ENCODE measurements at places on chromosomes 5 and 9. TPM values are rescaled to one million over a fixed set of nuclear protein-coding genes. Genes with fewer than 3 reads are reported as not detected.

Gene PCDHGB4
- total RNA-seq, result 1.9 TPM

Gene C5orf52
- total RNA-seq, result not detected

Gene TMC1
- total RNA-seq, result not detected

Gene SNX30
- 6.2 TPM for total RNA-seq

Gene BAAT
- total RNA-seq, result 1.7 TPM

Gene RAB3C
- total RNA-seq, result 4.2 TPM

Gene FOXI1
- not detected for total RNA-seq

Gene PTGS1
- total RNA-seq, result 2.3 TPM

Gene RHOBTB3
- total RNA-seq, result 73.4 TPM

Gene OR2V1
- not detected for total RNA-seq

Gene PPIC
- 13.6 TPM for total RNA-seq

Gene TLN1
- 88.0 TPM for total RNA-seq

Gene WNT8A
- not detected for total RNA-seq

Gene ANKRD18A
- 14.1 TPM for total RNA-seq

Gene ADAMTS12
- 4.2 TPM for total RNA-seq

DNA sequence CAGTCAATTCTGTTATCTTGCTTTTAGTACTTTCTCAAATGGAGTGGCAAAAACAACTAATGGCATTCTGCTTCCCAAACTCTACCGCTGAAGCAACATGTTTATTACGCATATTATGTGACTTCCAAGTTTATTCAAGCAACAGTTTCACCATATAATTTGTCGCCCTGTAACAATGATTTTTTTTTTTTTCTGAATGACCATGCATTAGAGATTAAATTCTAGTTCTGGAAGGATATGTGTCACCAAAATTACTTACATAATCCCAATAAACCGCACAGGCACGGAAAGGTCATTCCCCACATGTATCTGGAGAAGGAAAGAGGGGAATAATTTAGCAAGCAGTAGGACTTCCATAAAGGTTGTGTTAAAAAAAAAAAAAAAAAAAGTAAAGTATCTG lies 691.8 kb downstream of the DNAH5 start:
- H3K27ac ChIP-seq, result no peak overlapping the region
- H3K4me3 ChIP-seq, result no peak overlapping the region

GRCh38 chr9:35842020-35842745 lies 13.2 kb downstream of the TMEM8B start:
- H3K27me3 ChIP-seq, result no peaks in the 10 kb centered on the region
- no peak overlapping the region for H3K27ac ChIP-seq
- H3K4me3 ChIP-seq, result no peak overlapping the region
- no peaks in the 10 kb centered on the region for H3K36me3 ChIP-seq

- no peaks in the 10 kb centered on the region for H3K36me3 ChIP-seq
- H3K27ac ChIP-seq, result peak overlapping the region; percentile 62
- H3K27me3 ChIP-seq, result no peaks in the 10 kb centered on the region
- DNase-seq, result peak; percentile 73
- no peak overlapping the region for H3K4me3 ChIP-seq
Measured at GRCh38 chr9:137298401-137299202, 3.5 kb downstream of the NRARP start.

- H3K27ac ChIP-seq, result peak overlapping the region; percentile 22
- H3K27me3 ChIP-seq, result no peaks in the 10 kb centered on the region
- DNase-seq, result no peak
- H3K36me3 ChIP-seq, result no peaks in the 10 kb centered on the region
Measured at GRCh38 chr9:121636341-121636865, 15.0 kb upstream of the DAB2IP start.

DNA sequence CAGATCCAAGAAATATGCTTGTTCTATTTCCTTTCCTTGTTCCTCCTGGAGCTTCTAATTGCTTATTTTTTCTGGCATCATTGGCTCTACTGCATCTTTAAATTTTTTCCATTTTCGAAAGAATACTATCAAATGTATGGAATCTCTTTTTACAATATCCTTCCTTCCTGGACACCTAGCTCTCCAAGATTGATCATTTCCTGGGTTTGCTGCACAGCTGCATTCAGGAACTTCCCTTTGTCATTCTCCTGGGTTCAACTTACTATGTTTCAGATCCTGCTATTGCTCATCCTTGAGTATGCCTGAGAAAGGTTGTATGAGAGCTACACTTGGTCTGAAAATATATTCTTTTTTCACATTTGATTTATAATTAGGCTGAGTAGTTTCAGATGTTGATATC lies 73.7 kb upstream of the ERCC6L2 start:
- no peak overlapping the region for H3K27ac ChIP-seq
- H3K4me3 ChIP-seq, result no peak overlapping the region
- no peak for DNase-seq
- no peaks in the 10 kb centered on the region for H3K4me1 ChIP-seq
- H3K27me3 ChIP-seq, result no peaks in the 10 kb centered on the region

DNA sequence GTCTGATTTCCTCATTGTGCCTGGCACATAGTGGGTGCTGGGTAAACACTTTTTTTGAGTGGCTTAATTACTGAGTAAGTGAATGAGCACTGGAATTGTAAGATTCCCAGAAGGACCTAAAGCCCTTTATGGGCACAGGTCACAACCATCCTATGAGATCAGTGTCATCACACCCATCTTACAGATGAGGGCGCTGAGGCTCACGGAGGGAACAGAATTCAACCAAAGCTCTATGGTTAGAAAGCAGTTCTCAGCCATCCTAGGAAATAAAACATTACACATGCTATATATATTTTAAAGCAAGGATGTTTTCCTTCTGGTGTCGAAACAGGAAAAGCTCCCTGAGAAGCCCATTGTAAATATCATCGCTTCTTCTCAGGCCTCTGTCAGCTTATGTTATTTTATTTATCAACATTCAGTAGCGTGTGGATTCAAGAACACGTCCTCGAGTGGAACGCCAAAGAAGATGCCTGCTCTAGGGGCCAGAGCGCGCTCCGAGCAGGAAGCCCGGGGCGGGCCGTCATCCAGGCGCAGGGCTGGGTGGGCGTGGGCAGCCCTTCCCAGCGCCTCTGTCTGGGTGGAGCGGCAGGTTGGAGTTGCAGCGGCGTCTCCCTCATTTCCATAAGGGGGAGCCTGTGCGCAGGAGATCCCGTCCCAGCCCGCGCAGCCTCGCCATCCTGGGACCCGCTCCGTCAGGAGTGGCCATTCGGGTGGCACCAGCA lies 155.8 kb upstream of the SMIM23 start:
- no peak overlapping the region for H3K27ac ChIP-seq
- H3K4me1 ChIP-seq, result peaks cover 3% of the 10 kb centered on the region
- H3K27me3 ChIP-seq, result no peaks in the 10 kb centered on the region
- no peak for DNase-seq
- no peaks in the 10 kb centered on the region for H3K36me3 ChIP-seq
- no peak overlapping the region for H3K4me3 ChIP-seq

GRCh38 chr9:8332331-8332650 lies 532.7 kb upstream of the DMAC1 start:
- no peak overlapping the region for H3K27ac ChIP-seq
- no peaks in the 10 kb centered on the region for H3K36me3 ChIP-seq
- H3K4me1 ChIP-seq, result no peaks in the 10 kb centered on the region
- H3K27me3 ChIP-seq, result no peaks in the 10 kb centered on the region
- no peak for DNase-seq

DNA sequence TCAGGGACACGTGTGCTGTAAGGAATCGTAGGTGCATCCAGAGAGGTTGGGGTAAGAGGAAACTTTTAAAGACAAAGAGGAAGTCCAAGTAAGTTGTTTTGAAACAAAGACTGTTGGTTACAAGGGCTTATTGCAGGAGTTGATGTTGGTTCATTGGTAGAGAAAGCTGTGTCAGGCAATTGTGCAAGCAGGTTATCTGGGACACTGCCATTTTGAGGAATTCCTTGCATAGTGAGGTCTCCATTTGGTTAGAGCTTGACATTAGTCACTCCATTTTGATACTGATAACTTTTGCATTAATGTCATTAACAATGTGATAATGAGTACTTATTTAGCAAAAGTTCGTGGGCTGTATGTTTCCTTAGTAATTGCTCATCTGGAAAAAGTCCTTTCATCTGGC lies 24.9 kb downstream of the CNOT6 start:
- H3K27me3 ChIP-seq, result no peaks in the 10 kb centered on the region
- H3K4me1 ChIP-seq, result peaks cover 8% of the 10 kb centered on the region
- H3K4me3 ChIP-seq, result no peak overlapping the region
- no peaks in the 10 kb centered on the region for H3K36me3 ChIP-seq

- H3K27ac ChIP-seq, result no peak overlapping the region
- no peaks in the 10 kb centered on the region for H3K4me1 ChIP-seq
- no peaks in the 10 kb centered on the region for H3K36me3 ChIP-seq
- no peak overlapping the region for H3K4me3 ChIP-seq
Measured at GRCh38 chr5:52771343-52772039, 16.2 kb upstream of the ITGA1 start.

DNA sequence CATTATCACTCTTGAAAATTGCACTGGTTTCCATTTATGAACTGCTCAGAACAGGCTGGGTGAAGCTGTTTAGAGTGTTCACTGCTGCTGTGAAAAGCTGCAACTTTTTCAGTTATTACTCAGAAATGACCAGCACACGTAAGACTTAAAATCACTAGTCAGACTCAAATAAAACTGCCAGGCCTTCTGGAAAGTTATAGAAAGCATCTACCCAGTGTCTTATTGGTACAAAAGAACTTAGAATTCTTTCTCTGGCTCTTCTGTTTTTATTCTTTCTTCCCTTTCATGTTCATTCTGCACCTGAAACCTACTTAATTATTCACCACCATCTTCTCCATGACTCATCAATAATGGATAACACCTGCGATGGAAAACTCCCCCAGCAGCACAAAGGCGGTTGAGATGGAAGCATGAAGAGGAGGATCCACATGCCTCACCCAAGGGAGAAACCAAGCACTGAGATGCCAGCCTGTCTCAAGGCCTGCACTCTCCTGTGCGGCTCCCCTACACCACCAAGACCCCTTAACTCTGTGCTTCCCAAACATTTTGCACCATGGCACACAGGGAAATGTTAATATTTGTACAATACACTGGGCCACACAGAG lies 171.9 kb downstream of the ENTREP1 start:
- H3K4me1 ChIP-seq, result no peaks in the 10 kb centered on the region
- H3K4me3 ChIP-seq, result no peak overlapping the region
- H3K27me3 ChIP-seq, result no peaks in the 10 kb centered on the region
- no peaks in the 10 kb centered on the region for H3K36me3 ChIP-seq
- no peak for DNase-seq
- H3K27ac ChIP-seq, result no peak overlapping the region

DNA sequence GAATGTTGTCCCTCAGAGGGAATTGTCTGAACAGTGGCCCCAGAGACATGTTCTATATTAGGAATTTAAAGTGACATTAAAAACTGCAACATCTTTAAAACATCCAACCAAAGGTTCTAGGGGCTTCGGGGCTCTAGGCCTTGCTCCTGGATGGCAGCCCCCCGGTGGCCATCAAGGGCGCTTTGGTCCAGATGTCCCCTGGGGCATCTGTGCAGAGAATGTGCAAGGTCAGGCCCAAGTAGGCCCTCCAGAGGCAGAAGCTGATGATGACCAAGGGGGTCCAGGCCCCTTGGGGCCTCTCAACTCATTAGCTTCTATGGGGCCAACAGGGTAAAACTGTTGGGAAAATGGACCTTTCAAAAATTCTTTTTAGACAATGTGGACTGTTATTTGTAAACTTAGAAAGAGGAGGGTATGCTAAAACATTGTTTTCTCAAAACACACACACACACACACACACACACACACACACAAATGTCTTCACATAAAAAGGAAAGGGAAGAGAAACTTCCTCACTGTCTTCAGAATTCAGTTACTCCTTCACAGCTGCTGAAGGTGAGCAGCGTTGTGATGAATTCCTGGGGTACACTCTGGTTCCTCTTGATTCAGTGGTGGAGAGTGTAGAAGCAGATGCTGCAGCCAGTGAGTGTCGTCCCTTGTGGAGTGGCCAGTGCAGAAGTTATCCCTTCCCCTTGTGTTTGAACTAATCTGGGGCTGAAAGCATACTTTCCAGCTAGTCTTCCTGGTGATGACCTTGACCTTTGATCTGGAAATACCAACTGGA lies 125.2 kb downstream of the WDR41 start:
- no peak overlapping the region for H3K4me3 ChIP-seq
- no peaks in the 10 kb centered on the region for H3K27me3 ChIP-seq
- H3K36me3 ChIP-seq, result no peaks in the 10 kb centered on the region
- H3K27ac ChIP-seq, result no peak overlapping the region

DNA sequence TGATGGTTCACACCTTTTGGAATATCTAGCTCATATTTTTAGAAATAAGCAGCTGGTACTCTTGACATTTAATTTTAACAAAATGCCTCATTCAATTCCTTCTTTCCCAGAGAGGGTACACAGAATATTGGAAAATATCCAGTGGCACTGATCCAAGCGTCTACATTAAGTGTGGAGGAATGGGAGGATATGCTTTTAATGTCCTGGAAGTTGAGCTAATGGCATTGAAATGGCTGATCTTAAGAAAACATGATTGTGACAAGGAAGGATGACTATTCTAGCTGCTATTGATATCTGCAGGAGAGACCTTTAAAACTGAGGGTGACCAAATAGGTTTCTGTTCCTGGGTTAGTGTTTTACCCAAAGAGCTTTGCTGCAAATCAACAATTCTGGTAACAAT lies 30.0 kb downstream of the ZNF366 start:
- H3K4me3 ChIP-seq, result no peak overlapping the region
- H3K36me3 ChIP-seq, result no peaks in the 10 kb centered on the region
- H3K27ac ChIP-seq, result no peak overlapping the region

- no peaks in the 10 kb centered on the region for H3K27me3 ChIP-seq
- H3K36me3 ChIP-seq, result no peaks in the 10 kb centered on the region
- H3K27ac ChIP-seq, result no peak overlapping the region
- H3K4me1 ChIP-seq, result no peaks in the 10 kb centered on the region
Measured at GRCh38 chr9:79592726-79593493, 21.1 kb downstream of the TLE4 start.

GRCh38 chr5:80516826-80517225 lies 28.9 kb downstream of the FAM151B start:
- no peaks in the 10 kb centered on the region for H3K27me3 ChIP-seq
- no peak overlapping the region for H3K27ac ChIP-seq
- no peak overlapping the region for H3K4me3 ChIP-seq
- H3K4me1 ChIP-seq, result no peaks in the 10 kb centered on the region

- H3K36me3 ChIP-seq, result no peaks in the 10 kb centered on the region
- no peaks in the 10 kb centered on the region for H3K27me3 ChIP-seq
Measured at GRCh38 chr9:106450549-106450948, 412.4 kb upstream of the ZNF462 start.

DNA sequence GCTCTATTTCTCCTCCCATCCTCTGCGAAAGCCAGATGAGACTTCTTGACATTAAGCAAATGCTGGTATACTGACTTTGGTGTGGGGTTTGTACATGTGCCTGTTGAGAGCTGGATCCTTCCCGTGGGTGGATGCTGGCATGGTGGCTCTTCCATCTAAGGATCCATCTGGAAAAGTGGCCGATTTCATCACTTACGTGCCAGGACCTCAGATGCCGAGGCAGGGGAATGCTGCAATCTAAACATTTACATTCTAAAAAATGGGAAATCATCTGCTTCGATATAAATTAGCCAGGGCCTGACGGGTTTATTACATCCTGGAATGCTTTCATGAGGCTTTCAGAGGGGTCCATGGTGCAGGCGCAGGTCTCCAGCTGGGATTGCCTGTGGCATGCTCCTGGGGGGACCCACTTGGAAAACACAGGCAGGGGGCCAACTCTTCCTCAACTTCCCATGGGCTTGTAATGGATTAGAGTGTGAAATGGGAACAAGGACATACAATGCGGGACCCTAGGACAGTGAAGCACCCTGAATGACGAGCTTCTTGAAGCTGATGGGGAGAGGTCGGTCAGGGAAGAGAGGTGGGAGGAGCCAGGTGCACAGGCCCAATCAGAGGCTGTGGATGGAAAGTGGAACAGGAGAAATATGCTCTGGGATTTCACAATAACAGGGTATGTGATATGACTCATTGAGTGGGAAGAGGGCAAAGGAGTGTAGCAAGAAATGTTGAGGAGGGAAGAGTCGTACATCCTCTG lies 105.5 kb upstream of the PITX1 start:
- no peaks in the 10 kb centered on the region for H3K4me1 ChIP-seq
- no peak overlapping the region for H3K4me3 ChIP-seq
- no peak for DNase-seq

Data from pancreas (tissue), 10 donors.